ENCODE measurements at places on chromosomes 6 and 20.

- no peak for DNase-seq
Measured at GRCh38 chr20:63320041-63320511, 27.1 kb downstream of the COL20A1 start.

DNA sequence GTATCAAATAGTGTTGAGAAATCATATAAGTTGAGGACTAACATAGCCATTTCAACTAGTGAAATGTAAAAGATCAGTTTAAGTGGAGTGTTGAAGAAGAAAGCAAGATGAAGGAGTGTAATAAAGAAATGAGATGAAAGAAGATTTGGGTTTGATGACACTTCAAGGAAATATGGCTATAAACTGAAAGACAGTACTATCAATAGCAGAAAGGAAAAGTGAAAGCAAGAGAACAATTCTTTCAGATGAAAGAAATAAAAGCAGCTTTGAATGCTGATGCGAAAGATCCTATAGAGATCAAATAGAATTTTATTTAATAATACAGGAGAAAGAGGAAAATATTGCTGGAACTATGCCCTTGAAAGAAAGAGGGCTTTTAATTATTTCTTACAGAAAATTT lies 92.8 kb upstream of the PRSS16 start:
- DNase-seq, result no peak

- DNase-seq, result no peak
Measured at GRCh38 chr6:28349892-28350737, at the start of gene ZKSCAN3. ZKSCAN3 (plus strand) TSS chr6:28349947; CDS start chr6:28359587, 9,640 bp downstream.

GRCh38 chr6:133707456-133707855 lies 181.5 kb upstream of the TCF21 start:
- no peak for DNase-seq

DNA sequence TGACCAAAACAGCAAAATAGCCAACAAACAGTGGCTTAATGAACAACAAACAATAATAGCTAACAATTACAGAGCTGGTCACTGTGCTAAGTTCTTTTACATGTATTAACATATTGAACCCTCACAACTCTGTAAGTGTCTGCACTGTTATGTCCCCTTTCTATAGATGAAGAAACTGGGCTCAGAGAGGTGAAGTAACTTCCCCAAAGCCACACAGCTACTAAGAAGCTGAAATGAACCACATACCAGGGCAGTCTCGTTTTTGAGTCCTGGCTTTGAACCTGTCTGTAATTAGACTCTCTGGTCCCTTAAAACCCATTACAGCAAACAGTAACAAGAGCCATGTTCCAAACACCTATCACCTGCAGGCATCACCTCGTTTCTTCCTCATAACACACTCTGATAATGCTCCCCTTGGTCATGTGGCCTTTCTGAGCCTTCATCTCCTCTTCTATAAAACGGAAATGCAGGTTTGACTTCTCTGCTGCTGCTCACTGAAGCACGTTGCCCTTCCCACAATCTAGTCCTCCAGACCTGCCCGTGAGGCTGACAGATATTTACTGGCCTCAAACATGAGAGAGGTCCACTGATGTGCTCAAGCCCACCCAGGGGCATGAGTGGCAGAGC lies 23.3 kb downstream of the KCNK15 start:
- no peak for DNase-seq

- no peak for DNase-seq
Measured at GRCh38 chr20:19408971-19409370, 196.5 kb downstream of the SLC24A3 start.

GRCh38 chr6:41092421-41093140 lies 19.8 kb downstream of the NFYA start:
- no peak for DNase-seq

- DNase-seq, result no peak
Measured at GRCh38 chr6:1872649-1873131, 263.0 kb downstream of the FOXC1 start.

GRCh38 chr20:31568773-31569162 lies 36.3 kb upstream of the ID1 start:
- DNase-seq, result no peak

GRCh38 chr20:63377256-63377941 lies 16.2 kb upstream of the CHRNA4 start:
- DNase-seq, result no peak

DNA sequence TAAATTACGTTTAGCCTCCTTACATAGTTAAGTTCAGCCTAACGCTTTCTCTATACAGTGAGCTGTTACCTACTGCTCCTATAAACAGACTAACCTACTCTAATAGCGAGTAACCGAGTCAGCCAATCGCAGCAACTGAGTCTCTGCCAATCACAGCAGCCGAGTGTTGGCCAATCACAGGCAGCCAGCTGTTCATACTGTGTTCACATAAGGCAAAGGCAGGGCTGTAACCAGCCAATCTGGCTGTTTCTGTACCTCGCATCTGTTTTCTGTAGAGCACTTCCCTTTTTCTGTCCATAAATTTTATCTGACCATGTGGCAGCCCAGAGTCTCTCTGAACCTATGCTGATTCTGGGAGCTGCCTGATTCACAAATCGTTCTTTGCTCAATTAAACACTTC lies 263.9 kb upstream of the JARID2 start:
- no peak for DNase-seq

- no peak for DNase-seq
Measured at GRCh38 chr6:118875672-118876071, 18.3 kb upstream of the ASF1A start.

Data from cortex of kidney (tissue), 1 donor.